ENCODE measurements at places on chromosomes 1 and 21.
A peak's percentile ranks its signal among the peaks of the same experiment; 100 is the strongest.

GRCh38 chr1:48472638-48473037 lies 634 bp upstream of the SPATA6 start:
- no peak for DNase-seq

DNA sequence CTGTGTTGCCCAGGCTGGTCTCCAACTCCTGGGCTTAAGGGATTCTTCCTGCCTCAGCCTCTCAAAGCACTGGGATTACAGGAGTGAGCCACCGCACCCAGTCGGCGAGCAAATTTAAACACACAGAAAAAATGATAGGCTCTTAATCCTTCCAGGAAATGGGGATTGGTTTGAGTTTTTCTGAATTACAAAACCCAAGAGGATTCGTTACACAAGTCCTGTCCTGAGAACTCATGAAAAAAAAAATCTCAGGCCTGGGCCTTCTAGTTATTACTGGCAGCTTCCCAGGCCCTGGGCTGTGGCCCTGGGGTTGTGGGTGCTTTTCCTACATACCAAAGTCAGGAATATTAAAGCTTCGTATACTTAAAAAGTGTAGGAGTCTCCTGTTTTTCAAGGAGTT lies 6.3 kb upstream of the IFNGR2 start:
- DNase-seq = no peak

- DNase-seq = peak; percentile 88
These were observed 32.9 kb downstream of the JAK1 start for GRCh38 chr1:64933296-64934070.

DNA sequence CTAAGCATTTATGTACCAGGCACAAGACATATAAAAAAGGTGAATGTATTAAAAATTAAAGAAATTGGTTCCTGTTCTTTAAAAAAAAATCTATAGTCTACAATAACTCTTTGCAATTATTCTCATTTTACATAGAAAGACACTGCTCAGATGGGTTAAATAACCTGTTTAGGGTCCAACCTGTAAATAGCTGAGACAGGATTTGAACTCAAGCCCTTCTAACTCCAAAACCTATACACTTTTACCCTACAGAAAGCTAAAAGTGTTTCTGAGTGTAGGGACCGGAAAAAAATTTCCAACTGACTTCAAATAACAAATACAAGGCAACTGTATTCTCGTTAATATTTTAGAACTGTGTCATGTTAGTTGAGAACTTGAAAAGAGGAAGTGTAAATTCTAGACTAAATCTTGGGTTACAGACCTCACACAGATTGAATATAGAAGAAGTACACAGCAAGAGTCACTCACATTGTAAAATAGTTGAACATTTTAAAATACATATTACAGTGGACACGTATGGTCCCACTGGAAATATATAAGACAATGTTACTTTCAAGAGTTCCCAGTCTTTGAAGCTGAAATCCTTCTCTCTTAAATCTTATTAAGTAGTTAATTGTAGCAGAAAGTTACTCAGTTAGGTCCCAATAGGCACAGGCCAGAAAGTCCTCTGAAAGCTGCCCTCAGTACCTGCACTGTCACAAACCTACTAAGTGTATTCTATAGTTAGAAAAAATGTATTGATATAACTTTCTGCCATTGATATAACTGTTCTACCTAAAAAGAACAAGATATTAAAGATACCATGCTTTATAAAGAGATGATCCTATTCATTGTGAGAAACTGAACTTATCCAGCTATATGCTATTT lies 7.3 kb downstream of the EDEM3 start:
- DNase-seq = no peak

DNA sequence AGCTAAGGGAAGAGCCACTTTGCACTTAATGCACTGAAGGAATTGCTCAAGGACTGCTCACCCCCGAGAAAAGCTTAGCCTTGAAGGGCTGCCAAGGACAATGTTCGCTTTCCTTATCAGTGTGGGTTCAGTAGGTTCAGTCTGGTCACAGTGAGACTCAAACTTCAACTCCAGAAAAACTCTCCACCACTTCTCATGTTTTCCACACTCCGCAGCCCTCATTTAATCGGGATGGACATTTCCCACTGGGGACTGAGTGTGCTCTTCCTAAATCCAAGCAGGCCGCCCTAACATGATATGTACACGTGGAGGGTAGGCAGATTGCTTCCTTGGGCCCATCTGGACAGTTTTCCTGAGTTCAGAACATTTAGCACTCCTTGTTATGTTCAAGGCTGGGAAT lies 19.5 kb downstream of the SUSD4 start:
- no peak for DNase-seq

- no peak for DNase-seq
These were observed 5.4 kb upstream of the SLAMF8 start for GRCh38 chr1:159821171-159821867.

GRCh38 chr1:48776393-48777218 lies at the start of gene BEND5:
TSS of gene BEND5 (minus strand) at chr1:48776891. CDS start at chr1:48776831, 60 bp downstream.
- DNase-seq = peak; percentile 45

DNA sequence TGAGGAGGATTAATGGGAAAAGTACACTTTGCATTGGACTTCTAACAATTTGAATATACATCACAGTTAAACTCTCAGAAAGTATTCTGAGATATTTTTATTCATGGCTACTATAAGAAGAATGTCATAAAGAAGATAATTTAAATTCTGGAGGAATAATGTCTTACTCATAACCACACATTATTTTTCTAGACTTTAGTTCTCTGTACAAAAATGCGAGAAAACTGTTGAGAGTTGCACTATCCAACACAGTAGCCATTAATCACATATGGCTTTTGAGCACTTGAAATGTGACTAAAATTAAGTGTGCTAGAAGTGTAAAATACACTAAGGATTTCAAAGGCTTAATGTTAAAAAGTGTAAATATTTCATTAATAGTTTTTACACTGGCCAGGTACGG lies 53.8 kb downstream of the CRB1 start:
- DNase-seq = no peak

GRCh38 chr1:53326598-53327181 lies 1.2 kb downstream of the LRP8 start:
- no peak for DNase-seq

- no peak for DNase-seq
These were observed 17.6 kb upstream of the ARF1 start for GRCh38 chr1:228064741-228065542.

DNA sequence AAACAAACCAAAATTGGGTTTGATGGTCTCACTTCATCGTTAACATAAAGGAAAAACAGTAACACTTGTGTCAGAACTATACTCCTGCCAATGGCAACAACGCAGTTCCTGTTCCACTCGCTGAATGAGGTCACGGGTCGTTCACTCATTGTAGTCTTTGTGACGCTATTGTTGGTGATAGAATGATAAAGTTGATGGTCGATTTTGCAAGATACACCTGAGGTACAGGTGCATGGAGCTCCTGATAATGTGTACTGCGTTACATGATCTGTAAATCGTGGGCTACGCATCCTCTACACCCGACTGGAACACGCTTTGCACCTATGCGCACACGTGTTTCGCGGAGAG lies 391 bp upstream of the CENPS start:
- DNase-seq = no peak

DNA sequence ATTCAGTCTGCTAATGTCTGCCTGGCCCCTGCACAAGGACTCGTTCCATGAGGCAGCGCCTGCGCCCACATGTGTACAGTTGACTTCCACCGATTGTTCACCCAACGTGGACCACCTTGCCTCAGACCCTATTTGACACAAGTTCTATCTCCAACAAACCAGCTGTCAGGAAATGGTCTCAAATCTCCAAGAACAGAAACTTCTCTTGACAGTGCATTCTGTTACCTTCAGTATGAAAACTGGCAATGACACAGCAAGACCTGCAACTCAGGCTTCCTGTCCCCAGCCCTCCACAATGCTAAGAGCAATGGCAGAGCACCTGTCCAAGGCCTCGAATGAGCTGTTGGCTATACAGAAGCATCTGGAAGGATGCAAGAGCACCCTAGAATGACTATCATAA lies 102.3 kb upstream of the CLDN14 start:
- DNase-seq = no peak

- DNase-seq = peak; percentile 78
These were observed 71.8 kb upstream of the MACF1 start for GRCh38 chr1:39132505-39133339.

GRCh38 chr1:93235261-93235660 lies 54.7 kb downstream of the CCDC18 start:
- no peak for DNase-seq

GRCh38 chr1:109818988-109819764 lies 55.5 kb upstream of the EPS8L3 start:
- DNase-seq = no peak

DNA sequence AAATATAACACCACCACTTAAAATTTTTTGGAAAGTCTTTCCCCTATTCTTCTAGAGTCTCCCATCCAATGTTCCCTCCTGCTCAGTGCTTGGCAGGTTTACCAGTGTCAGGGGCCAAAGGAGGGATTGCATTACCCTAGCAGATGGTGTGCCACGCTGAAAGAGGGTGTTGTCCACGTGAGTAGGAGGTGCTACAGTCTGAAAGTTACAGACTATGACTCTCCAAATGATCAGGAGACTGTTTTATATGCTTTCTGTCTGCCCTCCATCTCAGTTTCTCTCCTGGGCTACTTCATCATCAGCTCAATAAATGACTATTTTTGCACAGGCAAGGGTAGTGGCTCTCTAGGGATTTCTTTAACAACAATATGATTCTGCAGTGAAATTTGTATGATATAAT lies 31.3 kb upstream of the ANGPTL7 start:
- DNase-seq = no peak
